ENCODE measurements at places on chromosomes 6 and 20. TPM values are rescaled to one million over a fixed set of nuclear protein-coding genes. Genes with fewer than 3 reads are reported as not detected.

The CAGE1 gene
- polyA plus RNA-seq: not detected

The KCNQ2 gene
- polyA plus RNA-seq: not detected

The ID4 gene
- polyA plus RNA-seq: not detected

The ZSCAN31 gene
- polyA plus RNA-seq: not detected

The NAPB gene
- polyA plus RNA-seq: 4.8 TPM

The RPS21 gene
- polyA plus RNA-seq: 2,256 TPM

The HSPA12B gene
- polyA plus RNA-seq: not detected

The STX11 gene
- polyA plus RNA-seq: 24.9 TPM

The C6orf141 gene
- polyA plus RNA-seq: not detected

The DEFB132 gene
- polyA plus RNA-seq: not detected

The CST11 gene
- not detected for polyA plus RNA-seq

The SMLR1 gene
- not detected for polyA plus RNA-seq
